ENCODE measurements at places on chromosomes 2 and 18.
A peak's percentile ranks its signal among the peaks of the same experiment; 100 is the strongest.

- no peak for DNase-seq
Observed at GRCh38 chr18:29586210-29586609, 1409.3 kb upstream of the CDH2 start.

DNA sequence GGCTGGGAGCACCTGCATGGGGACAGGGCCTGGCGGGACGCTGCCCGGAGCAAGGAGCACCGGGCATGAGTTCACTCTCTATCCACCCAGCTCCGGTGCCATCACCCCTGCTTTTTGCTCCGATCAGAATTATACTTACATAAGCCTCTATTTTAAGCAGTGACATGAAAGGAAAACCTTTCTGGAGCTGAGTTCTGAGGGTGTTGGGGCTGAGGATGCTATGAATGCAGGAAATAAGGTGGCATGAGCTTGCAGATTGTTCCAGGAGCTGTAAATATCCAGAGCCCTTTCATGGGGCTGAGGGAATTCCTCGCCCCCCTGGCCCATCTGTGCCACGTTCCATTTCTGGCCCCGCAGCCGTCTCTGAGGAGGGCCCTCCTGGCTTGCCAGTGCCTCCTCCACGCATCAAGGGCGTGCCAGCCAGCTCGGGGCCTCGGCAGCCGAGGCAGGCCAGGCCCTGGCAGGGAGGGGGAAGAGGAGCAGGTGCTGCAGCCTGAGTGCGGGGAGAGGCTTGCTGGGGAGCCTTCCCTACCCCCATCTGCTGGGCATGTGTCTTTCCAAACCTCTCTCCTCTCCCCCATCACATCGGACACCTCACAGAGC is 91.7 kb upstream of the MCFD2 start:
- no peak for DNase-seq

GRCh38 chr18:3051718-3052410 is 38.9 kb upstream of the LPIN2 start:
- peak; percentile 46 for DNase-seq

- DNase-seq: no peak
Observed at GRCh38 chr2:191522478-191523120, 155.3 kb upstream of the NABP1 start.

DNA sequence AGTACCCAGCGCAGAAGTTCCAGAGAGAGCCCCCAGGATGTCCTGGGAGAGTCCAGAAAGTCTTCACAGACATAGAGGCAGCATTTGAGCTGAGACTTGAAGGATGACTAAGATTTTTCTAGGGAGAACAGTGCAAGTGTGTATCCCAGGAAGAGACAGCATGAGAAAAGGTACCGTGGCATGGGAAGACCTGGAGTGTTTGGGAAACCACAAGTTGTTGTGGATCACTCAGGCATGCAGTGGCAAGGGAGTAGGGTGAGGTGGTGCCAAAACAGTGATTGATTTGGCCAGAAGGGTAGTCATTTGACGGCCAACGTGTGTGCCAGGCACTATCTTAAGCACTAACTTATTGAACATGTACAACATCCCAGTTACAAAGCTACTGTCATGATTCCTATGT is 24.5 kb upstream of the KCNK3 start:
- no peak for DNase-seq

- DNase-seq: no peak
Observed at GRCh38 chr2:112835061-112835501, 1.5 kb downstream of the IL1B start.

- no peak for DNase-seq
Observed at GRCh38 chr2:180366481-180366880, 359.4 kb upstream of the CWC22 start.

- DNase-seq: no peak
Observed at GRCh38 chr2:8710951-8711350, 29.1 kb downstream of the ID2 start.

DNA sequence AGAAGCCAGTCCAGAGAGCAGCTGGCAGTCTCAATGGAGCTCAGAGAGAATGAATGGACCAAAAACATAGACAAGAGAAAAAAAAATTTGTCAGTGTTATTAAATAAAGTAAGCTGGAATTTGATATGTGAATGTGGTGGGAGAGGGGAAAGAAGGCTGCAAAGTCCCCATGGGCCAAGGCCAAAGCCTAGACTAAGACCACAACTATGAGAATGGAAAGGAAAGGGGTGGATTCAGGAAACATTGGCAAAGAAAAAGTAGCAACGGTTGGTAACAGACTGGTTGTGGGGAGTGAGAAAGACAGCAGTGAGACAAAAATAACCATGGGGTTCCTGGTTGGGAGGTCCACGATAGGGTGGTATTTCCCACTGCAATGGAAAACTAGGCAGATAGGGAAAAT is 47.0 kb downstream of the ZEB2 start:
- no peak for DNase-seq

DNA sequence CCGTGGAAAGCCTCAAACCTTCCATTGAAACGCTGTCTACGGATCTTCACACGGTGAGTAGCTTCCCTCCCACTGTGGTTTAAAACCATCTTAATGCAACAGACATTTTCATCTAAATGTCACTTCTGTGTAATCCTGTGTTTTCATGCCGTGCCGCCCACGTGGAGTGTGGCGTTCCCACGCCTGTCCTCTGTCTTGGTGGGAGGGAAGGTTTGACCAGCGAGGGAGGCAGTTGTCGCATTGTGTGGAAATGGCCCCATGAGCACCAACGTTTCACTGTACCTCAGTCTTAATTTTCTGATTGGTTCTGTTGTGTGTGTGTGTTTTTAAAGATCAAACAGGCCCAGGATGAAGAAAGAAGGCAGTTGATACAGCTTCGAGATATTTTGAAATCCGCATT is 88.6 kb downstream of the ITGB1BP1 start:
- no peak for DNase-seq

DNA sequence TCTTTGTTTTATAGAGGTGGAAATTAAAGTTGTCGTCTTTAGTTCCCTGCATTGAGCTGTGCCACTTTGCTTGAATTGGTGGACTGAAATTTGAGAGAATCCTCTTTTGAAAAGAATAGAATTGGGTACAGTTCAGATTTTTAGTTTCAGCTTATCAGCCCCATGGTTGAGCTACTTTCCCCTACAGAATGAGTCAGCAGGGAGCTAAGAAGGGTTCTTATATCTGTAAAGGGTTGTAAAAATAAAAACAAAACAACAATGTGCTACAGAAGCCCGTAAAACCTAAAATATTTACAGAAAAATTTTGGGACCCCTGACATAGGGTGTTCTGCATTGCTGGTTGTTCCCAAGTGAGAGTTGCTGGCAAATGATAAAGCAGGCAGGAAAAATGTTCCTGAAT is 12.6 kb downstream of the SLC20A1 start:
- no peak for DNase-seq

DNA sequence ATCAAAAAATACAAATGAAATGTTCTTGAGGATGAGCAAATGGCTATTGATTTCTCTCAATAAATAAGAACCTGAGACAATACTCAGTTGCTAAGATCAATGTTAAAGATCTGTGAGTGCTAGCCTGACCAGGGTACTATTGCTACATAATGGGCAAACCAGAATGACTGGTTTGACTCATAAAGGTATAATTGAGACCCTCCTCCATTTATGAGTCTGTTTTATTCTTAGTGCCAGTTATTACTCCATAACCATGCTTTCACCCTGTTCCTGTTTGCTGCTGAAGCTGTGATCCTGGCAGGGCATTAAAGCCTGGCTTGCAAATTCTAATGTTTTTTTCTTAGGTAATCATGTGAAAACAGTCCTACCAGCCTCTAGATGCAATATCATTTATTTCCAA is 56.6 kb upstream of the PPM1B start:
- DNase-seq: no peak

GRCh38 chr2:145501920-145502319 is 982.0 kb upstream of the ZEB2 start:
- no peak for DNase-seq
